Esophagus muscularis mucosa (tissue), 4 donors: ENCODE measurements at places on chromosomes 7 and 10. TPM values are rescaled to one million over a fixed set of nuclear protein-coding genes. Genes with fewer than 3 reads are reported as not detected.

- DNase-seq = no peak
Observed at GRCh38 chr7:126727930-126728391, 524.8 kb downstream of the GRM8 start.

The GDF2 gene
- not detected for total RNA-seq

GRCh38 chr10:101766306-101766705 lies 9.6 kb downstream of the FGF8 start:
- DNase-seq = no peak

- no peak for DNase-seq
Observed at GRCh38 chr7:138825049-138825721, 27.2 kb upstream of the ATP6V0A4 start.

DNA sequence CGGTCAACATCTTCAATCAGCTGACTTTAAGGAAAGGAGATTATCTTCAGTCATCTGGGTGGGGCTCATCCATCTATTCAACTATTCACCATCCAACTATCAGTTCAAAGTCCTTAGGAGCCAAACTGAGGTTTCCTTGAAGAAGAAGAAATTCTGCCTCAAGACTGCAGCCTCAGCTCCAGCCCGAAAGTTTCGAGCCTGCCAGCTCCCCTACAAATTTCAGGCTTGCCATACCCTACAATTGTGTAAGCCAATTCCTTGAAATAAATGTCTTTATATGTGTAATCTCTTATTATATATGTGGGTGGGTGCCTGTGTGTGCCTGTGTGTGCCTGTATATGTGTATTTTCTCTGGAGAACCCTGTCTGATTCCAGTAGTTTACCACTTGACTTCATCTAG lies 447.8 kb downstream of the INHBA start:
- no peak for DNase-seq

DNA sequence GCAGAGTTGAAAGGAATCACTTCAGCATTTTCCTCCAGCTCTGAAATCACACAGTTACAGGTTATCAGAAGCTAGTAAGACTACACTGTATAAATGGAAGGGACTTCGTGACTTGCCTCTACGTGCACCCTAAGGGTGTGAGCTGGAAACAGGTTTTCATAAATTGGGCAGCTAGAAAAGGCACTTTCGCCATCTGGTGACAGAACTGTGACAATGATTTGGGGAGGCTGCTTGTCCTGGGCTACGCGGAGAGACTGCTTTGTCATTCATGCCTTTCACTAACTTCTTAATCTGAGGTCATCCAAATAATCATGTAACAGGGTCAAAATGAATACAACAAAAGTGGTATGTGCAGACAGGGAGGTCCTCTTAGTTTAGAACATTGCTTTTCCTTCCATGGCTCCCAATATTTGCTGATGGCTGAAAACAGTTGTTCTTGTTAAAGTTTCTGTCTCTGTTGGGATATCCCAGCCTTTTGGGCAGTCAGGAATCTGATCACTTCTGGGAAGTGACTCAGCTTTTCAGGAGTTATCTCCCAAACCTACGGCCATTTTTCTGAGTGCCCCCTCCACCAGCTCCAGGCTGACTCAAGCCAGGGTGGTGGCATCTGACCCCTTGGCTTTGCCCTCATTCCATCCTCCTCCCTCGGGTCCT lies 17.8 kb downstream of the VWC2 start:
- peak; percentile 77 for DNase-seq

- DNase-seq = no peak
Observed at GRCh38 chr10:51030480-51030879, 43.8 kb upstream of the PRKG1 start.

The GPR141 gene
- total RNA-seq = 0.80 TPM

- no peak for DNase-seq
Observed at GRCh38 chr7:132735476-132735875, 159.2 kb upstream of the PLXNA4 start.

DNA sequence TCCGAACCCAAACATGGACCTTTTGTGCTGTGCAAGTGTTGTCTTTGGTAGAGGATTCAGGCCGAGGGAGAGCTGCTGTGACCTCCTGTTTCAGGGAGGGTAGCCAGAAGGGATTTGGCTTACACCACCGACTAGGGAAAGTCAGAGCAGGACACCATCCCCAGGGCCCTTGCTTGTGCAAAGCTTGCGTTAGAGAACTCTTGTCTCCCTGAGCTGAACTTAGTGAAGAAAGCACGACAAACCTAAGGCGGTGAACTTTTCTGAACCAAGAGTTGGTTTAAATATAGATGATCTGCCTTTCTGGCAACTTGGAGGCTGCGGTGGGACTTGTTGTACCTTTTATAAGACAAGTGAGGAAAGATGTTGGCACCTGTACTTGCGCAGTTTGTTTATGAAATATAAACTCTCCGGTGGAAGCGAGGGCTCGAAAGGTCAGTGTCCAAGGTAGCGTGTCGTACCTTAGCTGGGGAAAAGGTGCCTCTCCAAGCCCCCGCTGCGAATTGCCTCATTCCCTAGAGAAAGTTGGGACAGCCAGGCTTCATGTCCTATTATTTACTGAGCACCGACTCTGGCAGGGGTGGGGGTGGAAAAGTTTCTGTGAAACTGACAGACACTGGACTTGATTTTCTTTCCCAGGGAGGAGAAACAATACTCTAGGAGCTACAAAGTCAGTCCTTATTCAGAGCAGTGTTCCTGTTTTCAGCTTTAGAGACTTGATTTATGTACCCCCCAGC lies 31.6 kb downstream of the WBP1L start:
- DNase-seq = peak; percentile 93

DNA sequence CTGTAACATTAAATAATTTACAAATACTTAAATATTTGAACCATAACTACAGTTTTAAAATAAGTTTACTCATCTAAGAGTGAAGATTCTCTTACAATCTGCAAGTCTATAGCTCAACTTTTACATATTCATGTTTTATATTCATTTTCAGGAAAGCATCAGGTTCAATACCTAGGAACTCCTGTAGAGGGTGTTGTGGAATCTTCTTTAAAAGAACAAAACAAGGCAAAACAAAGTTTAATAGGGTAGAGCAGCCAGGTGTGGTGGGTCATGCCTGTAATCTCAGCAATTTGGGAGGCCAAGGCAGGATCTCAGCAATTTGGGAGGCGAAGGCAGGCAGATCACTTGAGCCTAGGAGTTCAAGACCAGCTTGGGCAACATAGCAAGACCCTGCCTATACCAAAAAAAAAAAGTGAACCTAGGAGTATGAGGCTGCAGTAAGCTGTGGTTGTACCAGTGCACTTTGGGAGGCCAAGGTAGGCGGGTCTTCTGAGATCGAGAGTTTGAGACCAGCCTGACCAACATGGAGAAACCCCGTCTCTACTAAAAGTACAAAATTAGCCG lies 45.1 kb downstream of the ST8SIA6 start:
- no peak for DNase-seq

DNA sequence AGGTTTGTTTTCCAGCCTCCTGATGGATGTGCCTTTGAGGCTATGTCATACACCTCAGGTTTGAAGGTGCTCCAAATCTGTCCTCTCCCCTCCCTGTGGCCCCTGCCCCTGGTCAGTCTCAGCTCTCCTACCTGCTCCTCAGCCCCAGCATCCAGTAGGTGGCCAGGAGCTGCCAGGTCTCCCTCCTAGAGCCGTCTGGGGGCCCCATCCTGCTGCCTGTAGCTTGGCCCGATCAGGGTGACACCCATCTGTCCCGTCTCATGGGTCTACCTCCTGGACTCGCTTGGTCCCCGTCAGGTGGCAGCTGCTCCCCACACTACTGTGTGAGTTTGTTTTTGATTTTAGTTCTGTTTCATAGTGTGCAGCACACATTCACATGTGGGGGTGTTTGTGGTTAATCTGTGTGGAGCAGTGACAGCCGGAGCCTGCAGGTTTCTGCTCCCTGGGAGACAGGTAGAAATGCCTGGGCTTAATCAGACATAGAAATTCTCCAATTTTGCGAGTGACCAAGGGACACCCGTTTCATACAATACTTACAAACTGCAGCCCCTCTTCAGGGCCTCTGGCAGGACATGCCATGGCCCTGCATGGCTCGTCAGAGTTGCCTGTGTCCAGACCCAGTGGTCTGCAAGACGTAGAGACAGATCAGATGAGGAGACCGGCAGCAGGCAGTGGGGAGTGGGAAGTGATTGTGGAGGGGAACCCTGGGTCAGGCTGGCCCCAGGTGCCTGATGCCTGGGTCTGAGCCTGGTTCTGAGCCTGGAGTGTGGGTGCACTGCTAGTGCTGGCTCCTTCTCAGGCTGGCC lies 17.1 kb downstream of the ADCY1 start:
- DNase-seq = no peak

DNA sequence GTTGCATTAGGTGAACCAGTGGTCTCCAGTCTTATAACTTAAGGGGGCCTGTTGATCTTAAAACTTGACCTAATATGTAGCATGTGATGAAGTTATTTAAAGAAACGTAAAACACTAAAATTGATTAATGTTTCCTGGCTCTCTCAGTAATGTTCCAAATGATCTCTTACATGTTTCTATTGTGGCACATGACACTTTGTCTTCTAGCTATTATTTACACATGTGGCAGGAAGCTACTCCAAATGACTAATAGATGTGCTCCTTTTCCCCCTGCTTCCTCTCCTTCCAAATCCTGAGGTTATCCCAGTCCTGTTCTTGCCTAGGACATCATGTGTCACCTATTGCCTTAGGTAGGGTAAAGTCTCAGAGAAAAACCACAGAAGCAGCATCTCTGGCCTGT lies 89.4 kb downstream of the FAS start:
- DNase-seq = no peak

DNA sequence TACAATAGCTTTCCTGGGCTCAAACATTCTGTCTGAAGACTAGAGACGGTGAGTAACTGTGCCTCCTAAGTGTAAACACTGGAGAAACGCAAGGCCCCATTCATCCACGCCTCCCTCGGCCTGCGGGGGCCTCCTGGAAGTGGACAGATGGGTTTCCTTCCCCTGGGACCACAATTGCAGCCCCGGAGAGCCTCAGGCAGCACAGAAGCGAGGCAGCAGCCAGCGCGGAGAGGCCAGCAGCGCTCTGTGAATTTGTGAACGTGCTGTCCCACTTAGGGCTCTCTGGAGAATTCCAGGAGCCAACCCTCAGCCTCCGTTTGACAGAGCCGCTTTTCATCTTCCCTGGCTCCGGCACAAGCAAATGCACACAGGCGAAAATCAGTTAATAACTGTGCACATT lies 23.2 kb upstream of the CALN1 start:
- no peak for DNase-seq

DNA sequence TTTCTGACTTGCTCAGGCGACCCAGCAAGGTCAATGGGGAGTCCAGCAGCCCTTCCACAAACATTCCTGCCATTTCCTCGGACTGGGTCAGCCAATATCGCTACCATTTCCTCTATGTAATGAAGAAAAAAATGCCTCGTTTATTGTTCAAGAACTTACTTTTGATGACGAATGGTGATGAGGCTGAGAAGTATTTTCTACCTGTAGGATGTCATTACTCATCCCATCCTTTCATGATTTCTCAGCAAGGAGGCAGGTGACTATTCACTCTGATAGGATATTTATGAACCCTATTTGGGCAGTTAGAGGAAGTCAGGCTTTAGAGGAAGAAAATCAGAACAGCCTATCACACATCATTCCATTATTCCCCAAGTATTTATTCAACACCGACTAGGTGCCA lies 178.6 kb downstream of the FANK1 start:
- no peak for DNase-seq

DNA sequence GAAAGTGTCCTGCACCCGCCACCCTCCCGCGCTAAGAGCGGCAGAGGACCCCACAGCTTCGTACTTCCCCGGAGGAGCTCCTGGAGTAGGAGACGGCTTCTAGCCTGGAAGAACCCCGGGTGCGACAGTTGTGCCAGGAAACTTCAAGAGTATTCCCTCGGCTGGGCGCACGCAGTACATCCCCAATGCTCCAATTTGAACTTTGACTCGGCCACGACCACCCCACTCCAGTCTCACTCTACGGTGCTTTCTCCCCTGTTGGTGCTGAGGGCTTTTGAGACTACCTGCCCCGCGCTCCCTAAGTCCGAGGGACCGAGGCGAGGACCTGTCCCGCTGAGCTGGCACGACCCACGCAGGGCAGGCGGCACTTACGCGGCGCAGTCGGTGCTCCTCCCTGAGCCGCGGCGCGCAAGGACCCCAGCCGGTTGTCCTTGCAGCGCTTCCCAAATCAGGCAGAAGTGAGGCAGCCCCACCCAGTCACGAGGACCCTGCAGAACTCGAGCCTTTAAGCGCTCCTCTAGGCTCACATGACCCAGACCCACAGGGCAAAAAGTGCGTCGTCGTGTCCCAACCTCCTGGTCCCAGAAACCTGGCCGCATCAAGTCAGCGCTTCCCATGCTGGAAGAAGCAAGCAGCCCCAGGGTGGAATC lies at the start of gene CPVL:
CPVL (minus strand) TSS at position 481 of the 650 bp plus-strand sequence. CDS start 25,476 bp downstream, outside the sequence.
- peak; percentile 82 for DNase-seq

GRCh38 chr10:77310288-77310840 lies 327.2 kb downstream of the KCNMA1 start:
- DNase-seq = no peak

GRCh38 chr10:91462423-91462822 lies 52.3 kb downstream of the HECTD2 start:
- DNase-seq = no peak

The CEP55 gene
- not detected for total RNA-seq

GRCh38 chr10:75441196-75441595 lies 9.8 kb downstream of the LRMDA start:
- DNase-seq = no peak

GRCh38 chr7:39702133-39702532 lies 78.8 kb downstream of the RALA start:
- no peak for DNase-seq

- DNase-seq = no peak
Observed at GRCh38 chr7:2597273-2597640, 34.5 kb upstream of the TTYH3 start.

GRCh38 chr7:73828107-73828803 lies 2.5 kb upstream of the CLDN4 start:
- DNase-seq = no peak

DNA sequence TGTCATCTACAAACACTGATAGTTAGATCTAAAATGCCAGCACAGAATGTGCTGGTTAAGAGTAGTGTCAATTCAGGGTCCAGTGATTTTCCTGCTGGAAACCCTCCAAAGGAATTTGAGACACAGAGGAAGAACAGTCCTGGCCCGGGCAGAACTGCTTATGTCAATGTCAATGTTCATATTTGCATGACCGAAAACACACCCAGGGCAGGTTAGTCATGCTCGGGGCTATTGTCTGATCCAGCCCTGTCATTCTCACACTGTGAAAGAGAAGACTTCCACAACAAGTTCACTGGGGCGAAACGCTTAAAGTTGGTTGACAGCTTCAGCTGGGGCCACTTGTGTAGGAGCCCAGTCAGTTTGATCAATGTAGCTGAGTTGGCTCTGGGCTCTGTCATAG lies 139.3 kb downstream of the C1GALT1 start:
- no peak for DNase-seq

- DNase-seq = no peak
Observed at GRCh38 chr10:27746397-27747095, 927 bp upstream of the MKX start.

The UBTD1 gene
- total RNA-seq = 4.2 TPM

The FBXO24 gene
- total RNA-seq = 0.33 TPM

DNA sequence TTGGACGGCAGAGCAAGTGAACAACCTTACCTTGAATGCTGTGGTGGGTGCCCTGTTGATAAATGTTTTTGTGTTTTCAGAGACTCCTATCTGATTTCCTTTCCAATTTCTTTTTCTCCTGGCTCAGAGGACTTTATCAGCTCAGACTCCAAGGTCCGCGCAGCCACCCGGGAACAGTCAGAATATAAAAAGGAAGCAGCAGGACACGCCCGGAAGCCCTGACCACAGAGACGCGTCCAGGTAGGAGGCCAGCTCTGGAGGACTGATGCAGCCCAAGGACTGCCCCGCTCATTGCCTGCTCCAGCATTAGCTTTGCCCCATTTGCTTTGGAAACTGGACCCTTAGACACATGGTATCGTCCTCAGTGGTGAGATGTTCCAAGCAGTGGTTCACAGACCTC lies 61.3 kb downstream of the TACC2 start:
- DNase-seq = no peak
